ENCODE measurements at places on chromosomes 7 and 10. TPM values are rescaled to one million over a fixed set of nuclear protein-coding genes. Genes with fewer than 3 reads are reported as not detected.

- DNase-seq = no peak
These were observed 361.4 kb upstream of the VSTM2A start for GRCh38 chr7:54180796-54181195.

GRCh38 chr7:97835296-97836138 lies 36.7 kb downstream of the ASNS start:
- peak; percentile 27 for DNase-seq

GRCh38 chr7:157559596-157560257 lies 222.9 kb downstream of the DNAJB6 start:
- no peak for DNase-seq

The BRAT1 gene
- total RNA-seq = 16.7 TPM

The EPC1 gene
- 94.2 TPM for total RNA-seq

The NCF1 gene
- under 0.01 TPM for total RNA-seq
